ENCODE measurements at places on chromosomes 6 and 20. TPM values are rescaled to one million over a fixed set of nuclear protein-coding genes. Genes with fewer than 3 reads are reported as not detected.

Gene NT5E
- 68.2 TPM for total RNA-seq

Gene SEC23B
- total RNA-seq, result 85.8 TPM

Gene SLPI
- total RNA-seq, result 5.4 TPM

Gene UBD
- not detected for total RNA-seq

Gene BANF2
- not detected for total RNA-seq

Data from HCT116 (cell line).